ENCODE measurements at places on chromosomes 1 and 21.

- DNase-seq, result no peak
Observed at GRCh38 chr1:115409094-115410015, 71.3 kb upstream of the NGF start.

- DNase-seq, result no peak
Observed at GRCh38 chr1:226222686-226223085, 778 bp upstream of the MIXL1 start.

DNA sequence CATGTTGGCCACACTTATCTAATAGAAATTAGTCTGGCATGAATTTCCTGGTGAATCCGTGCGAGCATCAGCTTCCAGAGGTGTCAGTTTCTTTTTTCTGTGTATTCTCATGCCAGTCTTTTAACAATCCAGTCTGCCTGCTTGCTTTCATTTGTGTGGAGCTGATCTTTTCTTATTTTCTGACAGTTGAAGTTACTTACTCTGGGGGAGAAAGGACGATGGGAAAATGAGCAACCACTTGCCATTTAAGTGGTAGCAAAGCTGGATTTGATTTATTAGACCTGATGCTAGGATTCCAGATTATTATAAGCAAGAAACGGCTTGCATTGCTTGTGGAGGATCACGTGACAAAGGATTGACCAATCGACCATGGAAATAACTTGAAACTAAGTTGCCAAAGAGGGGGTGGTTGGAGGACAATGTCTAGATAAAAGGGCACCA, 24.3 kb upstream of the APP start:
- DNase-seq, result no peak

GRCh38 chr1:206121269-206121668, 4.1 kb upstream of the AVPR1B start:
- DNase-seq, result no peak

DNA sequence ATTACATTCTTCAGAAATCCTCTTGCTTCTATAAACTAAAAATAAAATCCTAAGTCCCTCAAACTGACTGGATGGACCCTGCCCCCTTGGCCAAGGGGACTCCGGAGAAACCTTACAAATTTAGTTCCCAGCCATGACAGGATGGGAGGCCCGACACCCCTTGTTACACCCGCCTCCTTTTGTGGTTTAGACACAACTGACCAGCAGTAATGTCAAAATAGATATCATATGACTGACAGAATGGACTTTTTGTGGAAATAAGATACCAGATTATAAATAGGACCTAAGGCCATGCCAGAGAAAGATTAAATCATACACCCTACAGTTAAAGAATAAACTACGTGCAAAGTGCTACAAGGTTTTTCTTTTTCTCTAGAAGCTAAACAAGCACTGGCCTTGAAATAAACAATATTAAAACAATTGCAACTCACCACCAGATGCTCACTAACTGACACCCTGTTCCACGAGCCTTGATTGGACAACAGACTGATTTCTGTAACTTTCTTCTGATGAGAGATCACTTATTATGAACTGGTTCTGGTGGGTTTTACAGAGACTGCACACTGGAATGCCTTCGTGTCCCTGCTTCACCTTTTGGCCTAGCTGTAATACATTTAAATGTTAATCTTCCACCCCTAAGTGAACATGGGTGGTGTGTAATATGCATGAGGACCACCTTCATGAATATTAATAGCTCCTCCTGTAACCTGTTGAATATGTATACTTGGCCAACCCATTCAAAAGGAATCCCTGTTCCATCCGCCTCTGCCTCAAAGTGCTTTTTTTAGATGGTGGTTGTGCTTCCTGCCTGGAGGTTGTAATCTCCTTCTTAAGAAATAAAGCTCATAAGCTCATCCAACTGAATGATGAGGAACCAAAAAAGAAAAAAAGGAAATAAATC, 99.6 kb downstream of the ODF2L start:
- no peak for DNase-seq

DNA sequence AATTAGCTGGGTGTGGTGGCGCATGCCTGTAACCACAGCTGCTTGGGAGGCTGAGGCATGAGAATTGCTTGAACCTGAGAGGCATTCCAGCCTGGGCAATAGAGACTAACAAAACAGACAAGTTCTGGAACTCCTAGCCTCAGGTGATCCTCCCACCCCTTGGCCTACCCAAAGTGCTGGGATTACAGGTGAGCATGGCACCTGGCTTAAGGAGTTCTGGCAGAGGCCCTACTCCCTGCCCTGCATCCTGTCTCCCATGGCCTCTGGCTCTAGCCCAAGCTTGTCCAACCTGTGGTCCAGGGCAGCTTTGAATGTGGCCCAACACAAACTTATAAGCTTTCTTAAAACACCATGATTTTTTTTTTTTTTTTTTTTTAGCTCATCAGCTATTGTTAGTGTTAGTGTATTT, 20.4 kb downstream of the TOMM20 start:
- no peak for DNase-seq

DNA sequence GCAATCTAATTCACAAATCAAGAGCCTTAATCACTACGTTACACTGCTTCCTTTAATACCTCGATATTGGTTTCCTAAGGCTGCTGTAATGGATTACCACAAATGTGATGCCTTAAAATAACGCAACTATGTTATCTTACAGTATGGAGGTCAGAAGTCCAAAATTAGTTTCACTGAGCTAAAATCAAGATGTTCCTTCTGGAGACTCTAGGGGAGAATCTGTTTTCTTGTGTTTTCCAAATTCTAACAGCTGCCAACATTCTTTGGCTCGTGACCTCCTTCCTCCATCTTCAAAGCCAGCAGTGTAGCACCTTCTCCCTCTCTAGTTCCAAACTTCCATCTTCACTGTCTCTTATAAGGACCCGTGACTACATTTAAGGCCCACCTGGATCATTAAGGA, 335.0 kb upstream of the NFIA start:
- no peak for DNase-seq

DNA sequence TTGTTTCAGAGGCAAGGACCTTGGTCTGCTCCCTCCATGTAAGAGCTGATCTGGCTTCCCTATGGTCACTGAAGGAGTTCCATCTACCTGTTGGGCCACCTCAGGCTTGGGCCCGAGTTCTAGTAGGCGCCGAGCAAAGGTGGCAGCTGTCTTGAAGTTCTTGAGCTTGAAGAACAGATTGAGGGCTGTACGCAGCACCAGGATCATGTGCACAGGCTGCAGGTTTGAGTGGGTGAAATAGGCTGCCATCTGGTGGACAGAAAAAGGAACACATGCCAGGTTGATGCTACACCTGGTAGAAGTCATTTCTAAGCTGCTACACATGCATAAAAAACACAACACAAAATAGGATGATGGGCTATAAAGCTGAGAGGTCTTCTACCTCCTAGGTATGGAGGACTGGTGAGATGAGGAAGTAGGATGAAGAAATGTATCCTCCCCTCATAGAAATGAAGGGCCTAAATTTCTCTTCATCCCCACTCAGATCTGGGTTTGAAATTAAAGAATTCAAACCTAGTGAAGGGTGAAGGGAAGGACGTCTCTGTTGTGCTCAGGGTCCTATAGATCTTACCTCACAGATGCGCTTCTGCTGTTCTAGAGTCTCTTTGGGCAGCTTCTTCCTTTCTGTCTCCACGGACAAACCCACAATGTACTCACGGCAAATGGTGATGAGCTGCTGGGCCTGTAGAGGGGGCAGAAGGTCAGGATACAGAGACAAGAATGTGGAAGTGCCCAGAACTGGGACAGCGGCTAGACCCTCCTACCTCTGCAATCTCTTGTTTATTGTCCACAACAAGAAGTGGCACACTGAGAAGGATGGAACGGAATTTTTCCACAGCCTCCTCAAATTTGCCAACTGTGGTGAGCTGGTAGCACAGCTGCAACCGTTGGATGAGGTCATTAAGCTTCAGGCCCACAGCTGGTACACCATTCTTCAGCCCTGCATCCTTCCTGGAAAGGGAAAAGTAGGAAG, 6.6 kb upstream of the PEX19 start:
- DNase-seq, result peak; percentile 58

GRCh38 chr1:2256435-2257244, 28.5 kb downstream of the SKI start:
- no peak for DNase-seq

DNA sequence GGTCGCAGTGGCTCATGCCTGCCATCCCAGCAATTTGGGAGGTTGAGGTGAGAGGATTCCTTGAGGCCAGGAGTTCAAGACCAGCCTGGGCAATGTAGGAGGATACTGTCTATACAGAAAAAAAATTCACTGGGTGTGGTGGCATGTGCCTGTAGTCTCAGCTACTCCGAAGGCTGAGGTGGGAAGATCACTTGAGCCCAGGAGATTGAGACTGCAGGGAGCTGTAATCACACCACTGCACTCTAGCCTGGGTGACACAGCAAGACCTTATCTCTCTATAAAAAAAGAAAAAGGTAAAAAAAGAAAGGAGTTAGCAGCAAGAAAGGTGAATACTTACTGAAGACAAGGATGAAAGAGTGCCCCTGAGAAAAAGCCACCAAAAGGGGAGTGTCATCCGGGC, 23.7 kb upstream of the BCL10 start:
- no peak for DNase-seq

- no peak for DNase-seq
Observed at GRCh38 chr1:99728494-99729235, 37.8 kb downstream of the FRRS1 start.

- no peak for DNase-seq
Observed at GRCh38 chr1:71015745-71016144, 31.9 kb downstream of the PTGER3 start.

- no peak for DNase-seq
Observed at GRCh38 chr21:27333096-27333495, 366.2 kb upstream of the ADAMTS5 start.

DNA sequence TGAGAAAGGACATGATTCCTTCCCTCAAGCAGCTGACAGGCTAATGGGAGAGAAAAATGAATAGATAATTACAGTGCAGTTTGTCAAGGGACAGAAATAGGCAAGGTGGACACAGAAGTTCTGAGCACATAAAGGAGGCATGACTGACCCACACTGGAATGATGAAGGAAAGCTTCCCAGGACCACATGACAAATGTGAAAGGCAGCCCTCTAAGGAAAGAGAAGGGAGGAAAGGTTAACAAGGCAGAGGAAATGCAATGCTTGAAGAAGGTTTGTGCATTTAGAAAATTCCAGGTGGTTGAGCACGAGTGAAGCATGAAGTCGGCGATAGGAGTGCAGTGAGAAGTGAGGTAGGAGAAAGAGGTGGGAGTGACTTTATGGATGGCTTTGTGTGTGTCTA, 37.4 kb downstream of the LAMC2 start:
- no peak for DNase-seq

- no peak for DNase-seq
Observed at GRCh38 chr1:219927956-219928790, at the start of gene SLC30A10. SLC30A10 (minus strand) TSS chr1:219928557; CDS start chr1:219928440, 117 bp downstream.

DNA sequence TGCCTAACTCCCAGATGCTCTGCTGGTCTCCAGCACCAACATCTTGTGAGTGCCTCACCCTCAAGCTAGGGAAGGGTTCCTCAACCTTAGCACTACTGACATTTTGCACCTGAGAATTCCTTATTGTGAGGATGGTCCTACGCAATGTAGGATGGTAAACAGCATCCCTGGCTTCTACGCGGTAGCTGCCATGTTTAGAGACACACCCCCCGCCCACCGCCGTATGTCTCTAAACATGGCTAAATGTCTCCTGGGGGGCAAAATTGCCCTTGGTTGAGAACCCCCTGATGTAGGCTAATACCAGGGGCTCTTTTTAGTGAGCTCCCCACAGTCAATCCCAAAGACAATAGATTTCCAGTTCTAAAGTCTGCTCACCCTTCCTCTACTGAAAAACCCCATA, 2.5 kb upstream of the MAP7D1 start:
- DNase-seq, result no peak

DNA sequence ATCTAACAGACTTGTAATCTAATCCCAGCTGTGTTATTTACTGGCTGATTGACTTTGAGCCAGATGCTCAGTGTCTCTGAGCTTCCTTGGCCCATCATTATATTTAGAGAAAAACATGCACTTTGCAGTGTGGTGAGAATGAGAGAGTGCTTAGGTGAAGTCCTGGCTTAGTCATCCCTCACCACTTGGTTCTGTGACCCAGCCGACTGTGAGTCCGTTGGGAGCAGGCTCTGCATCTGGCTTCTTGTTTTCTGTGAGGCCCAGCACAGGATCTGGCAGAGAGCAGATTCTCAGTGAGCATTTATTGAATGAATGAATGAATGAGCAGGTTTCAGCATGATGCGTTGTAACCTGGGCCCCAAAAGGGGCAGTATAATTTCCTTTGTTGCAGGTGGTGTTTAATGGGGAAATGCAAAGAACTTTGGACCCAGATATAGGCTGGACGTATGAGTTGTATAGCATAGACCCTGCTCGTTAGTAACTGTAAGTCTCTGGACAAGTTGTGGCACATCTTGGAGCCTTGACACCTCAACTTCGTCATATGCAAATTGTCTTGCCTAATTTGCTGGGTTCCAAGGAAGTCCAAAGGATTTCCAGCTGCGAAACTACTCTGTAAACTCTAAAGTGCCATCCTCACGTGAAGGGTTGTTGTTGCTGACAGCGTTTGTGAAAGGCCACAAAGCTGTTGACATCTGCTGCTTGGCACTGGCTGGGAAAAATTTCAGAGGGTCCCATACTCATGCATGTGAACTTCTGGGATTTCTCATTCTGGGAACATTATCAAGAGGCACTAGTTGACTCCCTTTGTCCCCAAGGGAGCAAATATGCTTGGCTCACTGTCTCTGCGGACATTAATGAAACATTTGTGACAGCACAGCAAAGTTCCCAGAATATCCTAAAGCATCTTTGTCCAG, 138.8 kb upstream of the USP24 start:
- no peak for DNase-seq

GRCh38 chr1:12756768-12757413, 10.9 kb downstream of the CFAP107 start:
- no peak for DNase-seq

- DNase-seq, result no peak
Observed at GRCh38 chr1:211942583-211942982, 92.8 kb downstream of the INTS7 start.

- no peak for DNase-seq
Observed at GRCh38 chr1:223487887-223488259, 94.7 kb downstream of the CCDC185 start.

Data from activated T-helper 2 cell treated with anti-CD3 and anti-CD28 coated beads, Interferon-gamma antibody, Interleukin-2, Interleukin-4, amounts not matched to agents 10 μg/mL and 5 μg/mL and 100 μg/mL, durations not matched to agents 14 hours and 24 hours and 36 hours (primary cell).